ENCODE measurements at places on chromosomes 4 and X.

- no peak for DNase-seq
Measured at GRCh38 chr4:177190995-177191580, 118.6 kb upstream of the NEIL3 start.

DNA sequence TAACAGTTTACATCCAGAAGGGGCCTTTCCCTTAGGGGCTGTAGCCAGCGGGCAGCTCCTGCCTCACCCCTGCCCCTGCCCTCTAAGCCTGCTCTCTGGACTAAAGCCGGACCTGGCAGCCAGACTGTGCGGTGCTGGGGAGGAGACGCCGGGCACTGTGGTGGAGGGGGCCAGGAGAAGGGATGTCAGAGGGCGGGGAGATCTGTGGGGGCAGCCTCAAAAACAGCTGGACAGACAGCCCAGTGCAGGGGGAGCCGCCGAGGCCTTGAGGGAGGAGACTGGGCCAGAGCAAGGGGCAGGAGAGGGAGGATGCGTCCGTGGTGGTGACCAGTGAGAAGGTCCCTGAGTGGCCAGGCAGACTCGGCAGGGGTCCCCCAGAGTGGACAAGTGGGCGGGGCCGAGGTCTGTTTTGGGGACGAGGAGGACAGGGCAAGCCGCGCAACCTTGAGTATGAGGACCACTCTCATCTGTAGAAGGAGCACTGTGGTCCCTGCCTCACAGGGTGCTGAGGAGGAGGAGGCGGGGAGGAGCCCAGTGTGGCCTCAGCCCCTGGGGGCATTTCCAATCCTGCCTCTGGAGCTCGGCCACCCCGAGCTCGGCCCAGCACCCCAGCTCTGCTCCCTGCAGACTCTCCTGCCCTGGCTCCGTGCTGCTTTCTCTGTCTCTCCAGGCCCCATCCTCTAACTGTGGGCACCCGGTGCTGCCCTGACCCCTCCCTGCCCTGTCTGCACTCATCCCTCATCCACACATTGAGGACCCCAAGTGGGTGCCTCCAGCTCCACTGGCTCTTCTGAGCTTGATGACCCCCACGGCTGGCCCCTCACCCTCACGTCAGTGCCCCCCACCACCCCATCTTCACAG is 59.2 kb upstream of the NKX1-1 start:
- no peak for DNase-seq

DNA sequence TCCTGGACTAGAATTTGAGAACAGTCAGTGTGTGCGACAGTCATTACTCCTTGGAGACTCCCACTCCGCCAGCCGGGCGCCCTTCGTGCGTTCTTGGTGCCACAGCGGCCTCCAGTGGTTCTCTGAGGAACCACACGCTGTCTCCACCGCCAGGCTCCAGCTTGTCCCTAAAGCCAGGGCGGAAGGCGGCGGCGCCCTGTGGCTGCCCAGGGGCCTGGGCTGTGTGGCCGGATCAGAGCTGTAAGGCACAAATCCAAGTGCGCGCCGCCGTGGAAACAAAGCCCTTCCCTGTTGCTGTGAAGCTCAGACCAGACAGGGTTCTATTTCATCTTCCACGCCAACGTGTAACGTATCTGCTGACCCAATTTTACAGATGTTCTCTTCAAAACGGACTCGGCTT is 34.2 kb downstream of the IDS start:
- DNase-seq, result peak; percentile 8

- no peak for DNase-seq
Measured at GRCh38 chr4:3225936-3226335, 23.0 kb upstream of the MSANTD1 start.

GRCh38 chr4:6732441-6733357 is 16.7 kb downstream of the BLOC1S4 start:
- DNase-seq, result no peak

DNA sequence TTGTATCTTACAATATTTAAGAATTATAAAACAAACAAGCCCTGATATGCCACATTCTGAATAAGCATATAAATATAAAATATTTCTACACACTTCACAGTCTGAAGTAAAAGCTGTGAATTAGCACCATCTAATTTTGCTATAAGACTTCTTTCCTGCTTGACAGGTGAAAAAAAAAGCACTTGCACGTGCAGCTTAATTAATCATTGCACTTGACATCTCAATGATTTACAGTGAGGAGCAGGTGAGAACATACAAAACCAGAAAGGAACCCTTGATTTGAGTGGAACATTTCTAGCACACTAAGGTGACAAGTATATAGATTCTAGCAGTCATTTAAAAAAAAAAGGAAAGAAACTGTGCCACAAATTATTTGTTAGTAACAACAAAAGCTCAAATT is 47.9 kb downstream of the CHIC2 start:
- peak; percentile 43 for DNase-seq

GRCh38 chrX:132480581-132481203 is 8.1 kb downstream of the MBNL3 start:
- no peak for DNase-seq

GRCh38 chr4:144456196-144456595 is 189.8 kb upstream of the HHIP start:
- DNase-seq, result no peak

DNA sequence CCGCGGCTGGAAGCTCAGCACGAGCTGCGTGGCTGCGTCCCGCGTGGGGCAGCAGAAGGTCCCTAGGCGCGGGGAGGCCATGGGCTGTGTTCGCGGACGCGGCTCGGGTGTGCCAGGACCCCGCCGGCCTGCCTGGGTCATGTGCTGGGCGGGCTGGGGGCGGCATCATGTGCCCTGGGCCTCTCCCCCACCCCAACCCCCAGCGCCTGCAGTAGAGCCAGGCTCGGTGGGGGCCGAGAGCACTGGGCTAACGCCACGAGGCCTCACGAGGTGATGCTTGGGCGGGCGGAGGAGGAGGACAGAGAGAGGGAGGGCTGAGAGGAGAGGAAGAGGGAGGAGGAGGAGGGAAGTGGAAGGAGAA is at the start of gene GPR143:
Gene GPR143 (minus strand): TSS at position 111 of the 361 bp plus-strand sequence. CDS start 30 bp downstream, at position 81.
- DNase-seq, result no peak

DNA sequence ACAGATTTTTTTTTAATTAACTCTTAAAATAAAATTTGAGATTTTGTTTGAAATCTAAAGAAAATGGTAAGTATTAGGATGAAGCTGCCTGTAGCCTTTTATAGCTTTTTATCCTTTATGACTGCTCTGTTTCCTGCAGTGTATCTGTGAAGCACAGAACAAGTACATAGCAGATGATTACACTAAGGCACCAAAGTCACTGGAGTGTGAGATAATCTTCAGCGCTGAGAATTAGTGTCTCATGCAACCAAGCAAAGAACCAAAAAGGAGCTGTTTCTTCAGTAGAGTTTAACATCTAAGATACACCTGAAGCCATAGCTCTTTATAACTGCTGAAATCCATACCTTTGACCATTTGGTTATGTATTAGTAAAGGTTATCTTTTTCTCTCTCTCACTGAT is 1989.8 kb upstream of the PCDH10 start:
- DNase-seq, result no peak

DNA sequence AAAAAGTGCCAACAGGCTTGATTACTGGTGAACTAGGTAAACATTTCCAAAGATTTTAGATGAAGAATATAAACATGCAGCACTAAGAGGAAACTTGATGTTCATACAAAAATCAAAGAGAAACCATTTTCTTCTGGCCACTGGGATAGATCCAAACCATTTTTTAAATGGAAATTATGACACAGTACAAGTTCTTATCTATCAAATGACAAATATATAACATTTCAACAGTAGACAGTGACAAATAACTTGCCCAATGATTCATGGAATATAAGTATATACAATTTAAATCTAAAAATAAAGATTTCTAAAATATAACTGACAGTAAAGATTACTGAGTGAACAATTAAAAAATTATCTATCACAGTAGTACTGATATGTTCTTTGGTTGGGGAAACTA is 151.1 kb downstream of the CDS1 start:
- DNase-seq, result no peak

GRCh38 chr4:91525621-91526020 is 778.1 kb upstream of the GRID2 start:
- DNase-seq, result no peak

DNA sequence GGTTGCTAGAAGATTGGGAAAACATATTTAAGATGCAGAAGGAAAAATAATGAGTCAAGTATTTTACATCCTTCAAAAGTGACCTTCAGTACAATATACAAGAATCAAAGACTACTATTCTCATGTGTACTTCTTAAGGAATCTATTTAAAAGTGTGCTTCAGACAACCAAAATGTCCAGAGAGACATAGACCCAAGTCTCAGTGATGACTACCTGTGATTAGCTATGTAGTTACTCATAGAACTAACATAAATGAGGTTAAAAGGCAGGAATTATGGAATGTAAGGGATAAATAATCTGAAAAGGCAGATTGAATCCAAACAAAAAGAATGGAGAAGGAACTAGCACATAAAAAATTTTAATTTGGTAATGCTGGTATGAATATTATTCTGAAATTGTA is 634.7 kb upstream of the FAM241A start:
- no peak for DNase-seq

DNA sequence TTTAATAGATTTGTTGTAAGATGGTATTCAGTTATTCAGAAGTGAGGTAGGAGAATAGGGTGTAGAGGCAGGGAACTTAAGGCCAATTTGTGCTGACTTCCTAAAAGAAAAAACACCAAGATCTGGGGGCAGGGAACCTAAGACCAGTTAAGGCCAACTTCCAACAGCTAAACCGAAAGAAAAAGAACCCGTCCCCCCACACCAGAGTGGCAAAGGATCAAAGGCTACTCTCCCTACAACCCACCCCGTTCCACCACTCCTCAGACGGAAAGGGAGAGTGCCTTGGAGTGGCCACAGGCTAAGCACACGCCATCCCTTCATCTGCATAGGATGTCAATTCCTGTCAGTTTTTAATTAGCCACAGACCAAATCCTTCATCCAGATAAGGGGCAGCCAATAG is 3.7 kb upstream of the ZNF718 start:
- no peak for DNase-seq

GRCh38 chr4:33998291-33998690 is 2246.0 kb downstream of the ARAP2 start:
- peak; percentile 39 for DNase-seq

DNA sequence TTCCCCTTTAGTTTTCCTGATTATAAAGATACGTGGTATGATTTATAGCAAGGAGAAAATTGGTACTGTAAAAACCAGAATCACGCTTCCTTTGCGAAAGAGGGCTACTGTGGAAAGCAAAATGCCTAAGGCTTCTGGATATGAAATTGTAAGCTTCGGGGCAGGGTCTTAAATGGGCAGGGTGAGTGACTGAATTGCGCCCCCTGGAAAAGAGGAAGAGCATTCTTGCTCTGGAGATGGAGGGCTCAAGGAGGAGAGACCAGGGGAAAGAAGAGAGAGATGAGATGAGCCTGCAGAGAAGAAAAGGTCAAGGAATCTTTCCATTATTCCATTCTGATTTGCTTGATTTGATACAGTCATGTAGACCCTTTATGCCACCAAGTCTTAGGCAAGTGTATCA is 13.1 kb upstream of the ETNPPL start:
- no peak for DNase-seq

DNA sequence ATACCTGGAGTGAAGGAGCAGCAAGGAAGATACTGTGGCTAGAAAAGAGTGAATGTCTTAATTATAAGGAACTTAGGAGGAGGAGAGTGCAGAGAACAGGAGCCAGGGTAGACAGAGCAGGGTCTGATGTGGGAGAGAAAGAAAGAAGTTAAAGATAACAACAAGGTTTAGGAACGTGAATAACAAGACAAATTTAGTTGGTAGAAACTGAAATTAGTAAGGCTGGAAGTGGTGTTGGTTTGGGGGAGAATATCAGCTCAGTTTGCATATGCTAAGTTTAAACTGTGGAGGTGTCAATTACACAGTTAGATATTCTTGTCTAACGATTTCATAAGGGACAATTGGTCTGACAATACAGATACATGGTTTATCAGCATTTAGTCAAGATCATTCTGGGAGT is 1123.7 kb upstream of the PABPC4L start:
- DNase-seq, result no peak

DNA sequence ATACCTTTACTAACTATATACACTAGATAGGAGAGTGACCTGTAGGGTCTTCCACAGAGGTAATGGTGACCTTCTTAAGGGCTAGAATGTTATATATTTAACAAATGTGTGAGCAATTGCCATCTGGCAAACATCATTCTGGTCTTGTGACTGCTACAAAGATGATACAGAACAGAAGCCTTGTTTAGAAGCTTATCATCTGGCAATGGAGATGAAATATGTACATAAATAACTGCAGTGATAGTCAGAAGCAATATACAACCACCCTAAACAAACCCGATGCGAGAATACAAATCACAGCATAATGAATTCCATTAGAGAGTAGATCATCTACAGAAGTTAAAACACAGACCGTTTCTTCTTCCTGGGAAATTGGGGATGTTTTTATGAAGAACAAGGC is 952.7 kb upstream of the SLIT2 start:
- DNase-seq, result no peak

GRCh38 chr4:144715230-144715629 is 69.3 kb downstream of the HHIP start:
- no peak for DNase-seq

GRCh38 chrX:446245-446644 is 59.5 kb upstream of the PPP2R3B start:
- DNase-seq, result no peak

DNA sequence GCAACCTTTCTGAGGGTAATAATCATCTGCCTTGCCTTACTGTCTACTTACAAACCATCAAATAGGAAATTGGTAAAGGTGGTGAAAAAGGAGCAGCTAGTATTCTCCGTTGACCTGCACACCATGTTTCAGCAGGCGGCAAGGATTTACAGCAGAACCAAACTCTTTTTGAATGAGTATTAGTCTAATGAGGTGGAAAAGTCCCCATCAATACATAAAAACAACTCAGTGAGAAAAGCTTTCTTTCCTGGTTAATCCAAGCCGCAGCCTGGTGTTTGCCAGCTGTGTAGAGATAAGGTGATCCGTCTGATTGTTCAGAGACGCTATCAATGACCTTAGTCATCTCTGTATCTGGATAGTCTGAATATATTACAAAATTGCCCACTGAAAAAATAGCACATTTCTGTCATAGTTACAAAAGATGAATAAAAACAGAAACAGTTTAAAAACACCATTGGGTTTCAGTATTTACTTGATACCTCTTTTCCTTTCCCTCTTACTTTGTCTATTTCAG is 110.4 kb upstream of the TBC1D9 start:
- no peak for DNase-seq

DNA sequence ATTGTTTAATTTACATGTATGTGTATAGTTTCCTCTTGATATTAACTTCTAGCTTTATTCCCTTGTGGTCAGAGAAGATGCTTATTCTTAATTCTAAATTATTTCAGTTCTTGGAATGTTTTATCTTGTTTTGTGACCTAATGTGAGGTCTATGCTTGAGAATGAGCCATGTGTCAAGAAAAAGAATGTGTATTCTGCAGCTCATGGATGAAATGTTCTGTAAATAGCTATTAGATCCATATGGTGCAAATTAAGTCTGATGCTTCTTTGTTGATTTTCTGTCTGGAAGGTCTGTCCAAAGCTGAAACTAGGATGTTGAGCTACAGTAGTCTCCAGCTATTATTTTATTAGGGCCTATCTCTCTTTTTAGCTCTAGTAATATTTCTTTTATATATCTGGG is 187.3 kb upstream of the RASGEF1B start:
- DNase-seq, result no peak

Measured in NCI-H1436 treated with DMSO at 0.1 percent for 48 hours (cell line).